Eye (tissue), 1 donor: ENCODE measurements at places on chromosomes 4 and X.

- peak; percentile 83 for DNase-seq
These were observed 3.1 kb downstream of the CXXC4 start for GRCh38 chr4:104491481-104492182.

GRCh38 chr4:102524691-102525090, 23.5 kb downstream of the NFKB1 start:
- DNase-seq: no peak

DNA sequence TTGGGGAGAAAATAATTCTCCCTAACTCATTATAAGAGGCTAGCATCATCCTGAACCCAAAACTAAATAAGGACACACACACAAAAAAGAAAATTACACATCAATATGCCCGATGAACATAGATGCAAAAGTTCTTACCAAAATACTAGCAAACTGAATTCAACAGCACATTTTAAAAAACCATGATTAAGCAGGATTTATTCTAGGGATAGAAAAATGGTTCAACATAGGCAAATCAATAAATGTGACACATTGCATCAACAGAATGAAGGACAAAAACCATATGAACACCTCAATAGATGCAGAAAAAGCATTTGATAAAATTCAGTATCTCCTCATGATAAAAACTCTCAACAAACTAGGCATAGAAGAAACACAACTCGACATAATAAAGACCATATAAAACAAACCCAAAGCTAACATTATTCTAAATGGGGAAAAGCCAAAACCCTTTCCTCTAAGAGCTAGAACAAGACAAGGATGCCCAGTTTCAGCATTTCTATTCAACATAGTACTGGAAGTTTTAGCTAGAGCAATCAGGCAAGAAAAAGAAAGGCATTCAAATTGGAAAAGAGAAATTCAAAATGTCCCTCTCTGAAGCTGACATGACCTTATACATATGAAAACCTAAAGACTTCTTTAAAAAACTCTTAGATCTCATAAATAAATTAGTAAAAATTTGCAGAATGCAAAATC, 200.9 kb downstream of the NKX6-1 start:
- DNase-seq: no peak

GRCh38 chr4:174117445-174117844, 166.0 kb downstream of the FBXO8 start:
- DNase-seq: no peak

GRCh38 chrX:19342331-19342906, 1.3 kb upstream of the PDHA1 start:
- peak; percentile 39 for DNase-seq

DNA sequence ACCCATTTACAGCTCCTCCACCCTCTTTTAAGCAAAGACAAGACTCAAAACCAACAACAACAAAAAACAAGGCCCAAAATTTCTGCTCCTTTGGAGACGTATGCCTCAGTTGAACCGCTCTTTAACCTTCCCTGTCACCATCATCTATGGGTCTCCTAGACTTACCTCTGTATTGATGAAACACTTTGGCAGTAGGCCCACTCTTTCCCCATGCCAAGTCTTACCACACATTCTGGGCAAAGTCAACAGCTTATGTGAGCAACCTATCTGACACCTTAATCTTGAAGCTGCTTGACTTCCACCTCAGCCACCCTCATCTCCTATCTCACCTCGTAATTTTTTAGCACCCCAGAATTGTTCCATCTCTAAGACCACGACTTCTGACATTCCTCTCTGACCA, 99.7 kb upstream of the CXorf66 start:
- no peak for DNase-seq

DNA sequence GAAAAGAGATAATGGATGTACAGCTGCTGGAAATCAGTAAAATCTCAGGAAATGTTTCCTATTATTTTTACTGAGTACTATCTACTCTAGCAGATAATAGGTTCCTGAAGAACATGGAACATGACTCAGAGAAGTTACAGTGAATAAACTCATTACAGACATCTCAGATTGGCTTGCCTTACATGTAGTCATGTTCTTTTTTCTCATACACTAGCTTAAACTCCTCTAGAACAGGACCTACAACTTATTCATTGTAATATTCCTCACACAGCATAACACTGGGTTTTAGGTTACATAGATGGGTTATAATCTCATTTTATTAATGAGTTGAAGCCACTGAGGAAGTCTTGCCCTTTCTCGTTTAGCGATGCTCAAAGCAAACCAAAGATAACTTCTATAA, 86.9 kb upstream of the BMP2K start:
- no peak for DNase-seq

GRCh38 chr4:52202931-52203330, 151.8 kb downstream of the SPATA18 start:
- no peak for DNase-seq

GRCh38 chr4:132218406-132218805, 930.7 kb upstream of the PCDH10 start:
- no peak for DNase-seq

GRCh38 chr4:7467471-7467870, 32.7 kb upstream of the PSAPL1 start:
- no peak for DNase-seq

GRCh38 chrX:30777575-30777974, 111.5 kb downstream of the TAB3 start:
- DNase-seq: no peak

DNA sequence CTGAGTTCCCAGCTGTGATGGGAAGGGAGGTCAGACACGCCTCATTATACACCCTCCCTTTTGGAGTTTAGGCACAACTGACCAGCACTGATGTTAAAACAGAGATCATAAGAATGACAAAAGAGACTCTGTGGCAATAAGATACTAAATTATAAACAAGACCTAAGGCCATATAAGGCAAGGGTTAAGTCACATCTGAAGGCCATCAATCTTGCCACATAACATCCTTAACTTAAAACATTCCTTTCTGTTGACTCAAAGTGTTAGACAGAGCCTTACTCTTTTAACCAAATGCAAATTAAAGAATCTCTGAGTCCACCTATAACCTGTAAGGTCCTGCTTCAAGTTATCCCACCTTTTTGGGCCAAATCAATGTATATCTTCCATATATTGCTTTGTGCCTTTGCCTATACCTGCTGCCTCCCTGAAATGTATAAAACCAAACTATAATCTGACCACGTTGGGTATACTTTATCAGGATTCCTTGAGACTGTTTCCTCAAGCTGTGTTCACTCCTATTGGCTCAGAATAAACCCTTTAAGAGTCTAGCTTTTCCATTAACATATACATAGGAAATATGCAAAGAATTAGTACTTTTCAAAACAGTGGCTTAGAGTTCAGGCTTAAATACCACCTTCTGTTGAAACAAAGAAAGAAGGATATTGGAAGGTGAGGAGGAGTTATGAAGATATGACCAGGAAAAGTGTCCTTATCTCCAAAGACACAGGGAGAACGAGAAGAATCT, 214.4 kb upstream of the PPP1R2C start:
- DNase-seq: no peak

DNA sequence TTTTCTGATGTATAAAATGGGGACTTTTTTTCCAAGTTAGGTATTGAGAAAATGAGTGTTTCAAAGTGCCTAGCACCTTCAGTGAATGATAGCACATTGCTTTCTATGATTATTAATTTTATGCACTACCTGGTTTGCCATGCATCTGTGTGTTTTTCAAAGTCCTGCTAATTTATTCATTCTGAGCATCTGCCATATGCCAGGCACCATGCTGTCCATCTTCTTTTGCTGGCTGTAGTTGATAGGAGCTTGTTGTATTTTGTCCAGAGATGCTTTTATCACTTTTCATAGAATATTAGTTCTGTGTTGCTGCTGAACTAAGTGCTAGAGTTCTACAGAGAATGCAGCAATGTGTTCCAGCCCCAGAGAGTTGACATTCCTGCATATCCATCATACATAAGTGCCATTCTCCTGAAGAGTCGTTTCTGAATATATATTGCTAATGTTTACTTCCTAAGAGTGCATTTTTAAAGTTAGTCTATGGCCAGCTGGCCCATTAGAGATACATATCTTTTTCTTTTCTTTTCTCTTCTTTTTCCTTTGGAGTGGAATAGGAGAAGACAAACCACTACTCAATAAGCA, 49.0 kb upstream of the CLNK start:
- no peak for DNase-seq

GRCh38 chrX:20477836-20478524, 211.3 kb upstream of the RPS6KA3 start:
- no peak for DNase-seq

GRCh38 chr4:125111323-125111722, 203.4 kb upstream of the FAT4 start:
- DNase-seq: no peak

- DNase-seq: peak; percentile 73
These were observed 2.2 kb upstream of the CFI start for GRCh38 chr4:109803924-109804571.

DNA sequence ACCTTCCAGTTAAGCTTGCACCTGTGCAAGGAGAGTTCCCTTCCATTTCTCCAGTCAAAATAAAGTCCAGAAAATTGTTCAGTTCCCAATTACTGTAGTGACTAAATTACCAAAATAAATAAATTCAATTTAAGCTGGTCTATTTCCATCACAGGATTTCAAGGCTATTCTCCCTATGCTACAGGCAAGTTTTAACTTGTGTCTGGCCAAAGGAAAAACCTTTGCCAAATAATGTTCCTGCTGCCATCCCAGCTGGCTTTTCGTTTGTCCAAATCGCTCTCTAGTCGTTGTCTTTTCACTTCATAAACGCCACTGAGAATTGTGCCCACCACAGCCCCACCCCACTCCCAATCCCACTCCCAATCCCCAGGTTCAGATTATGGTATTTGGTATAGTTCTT, 2.4 kb downstream of the KCTD8 start:
- DNase-seq: peak; percentile 27

DNA sequence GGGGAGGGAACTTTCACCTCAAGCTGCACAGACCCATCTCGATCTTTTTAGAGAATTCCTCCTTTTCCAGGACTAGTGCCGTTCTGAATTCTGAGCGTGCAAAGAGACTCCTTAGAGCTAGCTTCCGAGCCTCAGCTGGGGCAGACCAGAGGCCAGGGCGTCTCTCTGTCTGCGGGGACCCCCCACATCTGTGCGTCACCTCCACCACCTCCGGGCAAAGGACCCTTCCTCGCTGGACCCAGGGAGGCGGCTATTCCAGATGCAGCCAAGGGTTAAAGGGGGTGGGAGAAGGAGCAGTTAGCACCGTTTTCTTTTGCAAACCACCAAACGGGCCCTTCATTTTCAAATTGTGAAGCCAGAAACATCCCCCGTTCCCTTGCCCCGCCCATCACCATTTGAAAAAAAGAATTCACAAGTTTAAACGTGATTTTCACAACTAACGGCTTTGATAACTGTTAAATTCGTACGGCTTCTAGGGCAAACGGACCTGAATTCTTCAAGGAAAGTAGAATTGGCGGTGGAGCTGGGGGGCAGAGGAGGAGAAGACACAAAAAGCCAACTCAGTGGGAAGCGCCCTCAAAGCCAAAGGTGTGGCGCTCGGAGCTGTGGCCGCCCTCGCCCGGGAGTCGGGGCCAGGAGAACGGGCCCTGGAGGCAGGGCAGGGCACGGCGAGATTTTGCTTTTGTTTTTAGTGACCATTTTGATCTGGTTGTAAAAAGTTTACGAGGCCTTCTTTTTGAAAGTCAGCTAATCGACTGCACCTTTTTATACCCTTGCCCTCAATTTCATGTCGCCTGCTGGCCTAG, 3.3 kb upstream of the PDGFRA start:
- DNase-seq: peak; percentile 70

- peak; percentile 3 for DNase-seq
These were observed 120.8 kb downstream of the ZNF518B start for GRCh38 chr4:10336471-10336870.

GRCh38 chr4:78057600-78058550, 752 bp downstream of the FRAS1 start:
- DNase-seq: peak; percentile 85

- DNase-seq: peak; percentile 59
These were observed 14.4 kb downstream of the BCOR start for GRCh38 chrX:40083120-40083978.

DNA sequence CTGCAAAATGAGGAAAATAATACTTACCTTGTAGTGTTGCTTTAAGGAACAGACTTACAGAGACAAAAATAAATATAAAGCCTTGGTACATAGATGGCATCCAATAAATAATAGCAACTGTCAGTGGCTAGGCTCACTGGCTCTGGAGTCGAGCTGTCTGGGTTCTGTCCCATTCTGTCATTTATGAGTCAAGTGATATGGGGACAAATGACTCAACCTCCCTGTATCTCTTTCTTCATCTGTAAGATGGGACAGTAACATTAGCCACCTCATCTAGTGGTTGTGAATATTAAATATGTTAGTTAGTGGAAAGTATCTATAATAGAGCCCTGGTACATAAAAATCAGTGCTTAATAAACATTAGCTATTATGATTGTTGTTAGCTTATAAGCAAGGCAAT, 16.7 kb upstream of the GATB start:
- no peak for DNase-seq

- no peak for DNase-seq
These were observed 103.7 kb upstream of the RAPGEF2 start for GRCh38 chr4:158999166-158999682.

DNA sequence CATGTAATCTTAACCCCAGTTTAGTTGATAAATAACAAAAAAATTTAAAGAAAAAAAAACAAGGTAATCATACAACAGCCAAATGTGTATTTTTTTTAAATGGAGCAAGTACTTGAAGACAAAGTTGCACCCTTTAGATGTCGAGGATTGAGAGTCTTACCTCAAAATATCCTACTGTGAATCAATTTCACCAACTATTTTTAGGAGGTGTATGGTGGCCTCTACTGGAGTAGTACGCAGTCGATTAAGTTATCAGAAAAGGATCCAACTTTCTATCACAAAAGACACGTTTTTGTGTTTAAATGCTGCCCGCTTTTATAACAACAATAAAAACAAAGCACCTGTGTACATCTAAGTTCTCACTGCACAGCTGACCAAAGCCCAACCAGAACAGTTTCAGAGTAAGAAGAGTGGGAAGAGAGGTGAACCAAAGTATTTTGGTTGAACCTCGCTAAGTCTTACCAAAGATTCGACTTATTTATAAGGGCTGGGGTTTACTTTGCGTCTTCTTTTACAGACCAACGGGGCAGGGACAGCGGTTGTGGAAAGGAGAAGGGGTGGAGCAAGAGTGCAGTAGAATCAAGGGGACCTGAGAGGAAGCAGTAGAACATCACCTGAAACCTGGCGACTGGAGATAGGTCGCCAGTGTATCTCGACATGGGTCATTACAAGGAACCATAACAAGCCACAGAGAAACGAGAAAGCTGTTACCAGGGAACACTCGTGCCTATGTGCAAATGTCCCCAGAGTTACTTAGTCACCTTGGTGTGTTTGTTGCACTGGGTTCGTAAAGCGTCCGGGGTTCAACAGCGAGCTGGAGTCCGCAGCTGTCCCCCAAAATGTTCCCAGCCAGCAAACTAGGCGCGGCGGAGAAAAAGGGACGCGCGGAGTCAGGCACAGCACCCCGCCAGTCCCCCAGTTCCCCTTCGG, 1.1 kb downstream of the RPS6KA6 start:
- DNase-seq: no peak

DNA sequence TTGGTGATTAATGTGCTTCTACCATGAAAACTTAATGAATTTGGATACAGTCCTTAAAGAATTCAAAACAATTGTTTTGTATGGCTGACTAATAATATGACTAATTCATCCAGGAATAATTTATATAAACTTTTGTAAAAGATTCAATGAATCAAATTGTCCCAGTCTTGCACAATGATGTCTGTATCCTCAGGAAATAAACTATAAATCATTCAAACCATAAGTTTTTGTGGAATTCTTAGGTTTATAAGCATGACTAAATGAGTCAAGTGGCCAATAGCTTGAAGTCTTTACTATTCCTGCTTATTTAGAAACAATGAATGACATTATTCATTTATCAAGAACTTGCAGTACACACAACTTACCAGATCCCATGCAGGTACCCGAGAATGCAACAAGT, 935.0 kb upstream of the INTU start:
- DNase-seq: no peak
